Left lobe of liver (tissue), 2 donors: ENCODE measurements at places on chromosomes 4 and X. TPM values are rescaled to one million over a fixed set of nuclear protein-coding genes. Genes with fewer than 3 reads are reported as not detected.

GRCh38 chrX:98067611-98068010 is 1183.9 kb downstream of the RPA4 start:
- no peak for DNase-seq

DNA sequence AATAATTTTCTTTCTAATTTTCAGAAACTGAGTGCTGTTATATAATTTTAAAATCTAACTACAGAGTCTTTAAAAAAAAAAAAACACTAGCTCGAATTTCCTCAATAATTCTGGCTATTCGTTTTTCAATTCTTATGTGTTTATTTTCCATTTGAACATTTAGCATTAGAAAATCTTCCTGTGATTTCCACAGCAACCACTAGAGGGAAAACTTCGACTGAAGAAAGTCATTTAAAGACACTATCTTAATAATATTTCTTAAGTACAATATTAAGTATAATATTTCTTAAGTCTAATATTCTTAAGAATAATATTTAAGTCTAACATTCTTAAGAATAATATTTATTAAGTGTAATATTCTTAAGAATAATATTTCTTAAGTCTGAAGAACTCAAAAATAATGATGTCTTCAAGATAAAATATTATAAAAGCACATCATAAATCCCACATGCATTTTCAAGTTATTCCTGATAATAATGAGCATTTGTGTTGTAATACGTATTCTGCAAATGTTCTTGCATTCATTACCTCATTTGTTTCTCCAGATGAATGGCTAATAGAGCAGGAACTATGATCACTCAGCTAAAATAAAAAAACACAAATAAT is 118.4 kb upstream of the WDR17 start:
- DNase-seq, result no peak

DNA sequence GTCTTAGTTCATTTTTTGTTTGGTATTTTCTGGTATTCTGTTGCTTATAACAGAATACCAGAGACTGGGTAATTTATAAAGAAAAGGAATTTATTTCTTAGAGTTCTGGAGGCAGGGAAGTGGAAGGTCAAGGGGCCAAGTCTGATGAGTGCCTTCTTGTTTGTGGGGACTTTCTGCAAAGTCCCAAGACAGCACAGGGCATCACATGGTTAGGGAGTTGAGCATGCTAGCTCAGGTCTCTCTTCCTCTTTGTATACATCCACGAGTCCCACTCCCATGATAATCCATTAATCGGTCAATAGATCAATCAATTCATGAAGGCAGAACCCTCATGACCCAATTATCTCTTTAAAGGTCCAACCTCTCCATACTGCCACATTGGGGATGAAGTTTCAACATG is 31.1 kb downstream of the IL13RA1 start:
- DNase-seq, result no peak

DNA sequence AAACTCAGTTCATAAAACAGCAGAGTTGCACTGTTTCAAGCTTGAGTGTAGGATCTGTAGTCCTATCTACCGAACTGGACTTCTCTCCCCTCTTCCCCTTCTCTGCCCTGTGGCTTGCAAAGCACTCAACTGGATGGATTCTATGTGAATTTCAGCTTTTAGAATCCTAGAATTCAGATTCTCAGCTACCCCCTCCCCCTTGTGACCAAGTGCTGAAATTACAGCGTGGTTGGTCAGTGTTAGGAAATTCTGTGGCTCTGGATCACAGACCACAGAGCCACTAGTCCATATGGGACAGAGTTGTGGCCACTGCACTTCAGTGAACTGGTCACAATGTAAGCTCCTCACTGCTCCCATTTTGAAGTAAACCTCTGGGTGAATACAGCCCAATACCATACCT is 64.6 kb upstream of the TRPC5 start:
- DNase-seq, result no peak

The SATL1 gene
- total RNA-seq, result not detected

DNA sequence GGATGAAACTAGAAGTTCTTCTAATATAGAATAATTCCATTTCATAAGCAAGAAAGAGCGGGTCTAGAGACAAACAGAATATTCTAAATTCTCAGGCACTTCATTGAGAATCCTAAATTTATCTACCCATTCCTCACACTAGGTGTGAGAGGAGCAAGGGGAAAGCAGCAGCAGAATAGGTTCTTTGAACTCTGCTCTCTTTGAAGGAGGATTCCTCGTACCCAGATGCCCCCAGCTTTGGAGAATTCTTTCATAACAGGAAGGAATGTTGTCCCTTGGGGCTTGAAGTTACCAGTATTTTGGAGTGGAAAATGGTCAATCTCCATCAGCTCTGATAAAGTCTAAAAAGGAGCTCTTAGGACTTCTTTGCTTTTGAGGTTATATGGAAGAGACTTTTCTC is 59.7 kb upstream of the RASGEF1B start:
- DNase-seq, result no peak

DNA sequence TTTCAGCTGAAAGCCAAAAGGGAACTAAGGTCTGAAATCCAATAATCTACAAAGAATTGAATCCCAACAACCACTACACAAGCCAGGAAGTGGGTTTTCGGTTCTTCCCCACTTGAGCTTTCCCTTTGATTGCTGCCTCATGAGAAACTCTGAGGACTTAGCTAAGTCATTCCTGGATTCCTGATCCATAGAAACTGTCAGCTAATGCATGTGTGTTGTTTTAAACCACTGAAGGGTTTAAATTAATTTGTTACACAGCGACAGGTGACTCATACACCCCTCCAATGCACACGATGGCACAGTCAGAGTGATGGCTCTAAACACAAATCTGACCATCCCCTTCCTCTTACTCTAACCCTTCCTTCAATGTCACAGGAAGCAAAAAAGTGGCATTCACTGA is 282.9 kb downstream of the RAB28 start:
- DNase-seq, result no peak

The MCF2 gene
- 0.20 TPM for total RNA-seq

DNA sequence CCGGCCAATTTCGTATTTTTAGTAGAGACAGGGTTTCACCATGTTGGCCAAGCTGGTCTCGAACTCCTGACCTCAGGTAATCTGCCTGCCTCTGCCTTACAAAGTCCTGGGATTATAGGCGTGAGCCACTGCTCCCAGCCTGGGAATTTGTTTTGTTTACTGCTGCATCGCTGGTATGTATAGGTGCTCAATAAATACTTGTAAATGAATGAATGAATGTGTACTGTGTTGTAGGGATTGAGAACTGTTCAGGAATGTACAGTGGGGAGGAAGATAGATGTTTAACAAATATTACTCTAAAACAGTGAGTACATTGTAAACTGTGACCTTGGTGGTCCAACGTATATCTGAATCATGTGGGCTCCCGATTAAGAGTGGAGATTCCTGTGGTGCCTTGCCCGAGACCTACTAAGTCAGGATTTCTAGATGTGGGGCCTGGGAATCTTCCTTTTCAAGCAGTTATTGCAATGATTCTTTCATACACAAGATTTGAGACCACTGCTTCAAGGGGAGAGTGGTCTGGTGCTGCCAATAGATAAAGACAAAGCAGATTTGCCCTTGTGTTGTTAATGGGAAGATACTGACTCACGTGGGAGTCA is 41.0 kb downstream of the WWC2 start:
- no peak for DNase-seq

- DNase-seq, result no peak
Measured at GRCh38 chrX:45322382-45322781, 121.7 kb upstream of the DIPK2B start.

DNA sequence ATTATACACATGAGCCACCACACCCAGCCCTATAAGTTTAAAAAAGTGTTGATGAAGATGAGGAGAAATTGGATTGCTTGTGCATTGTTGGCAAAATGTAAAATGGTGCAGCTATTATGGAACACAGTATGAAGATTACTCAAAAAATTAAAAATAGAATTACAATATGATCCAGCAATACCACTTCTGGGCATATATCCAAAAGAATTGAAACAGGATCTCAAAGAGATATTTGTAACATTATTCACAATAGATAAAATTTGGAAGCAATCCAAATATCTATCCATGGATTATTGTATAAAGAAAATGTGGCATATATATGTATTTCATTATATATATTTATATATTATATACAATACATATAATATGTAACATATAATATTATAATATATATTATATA is 515.6 kb upstream of the GNPDA2 start:
- DNase-seq, result no peak

- no peak for DNase-seq
Measured at GRCh38 chr4:3335385-3335784, 42.6 kb downstream of the RGS12 start.

The GAGE12E gene
- not detected for total RNA-seq

DNA sequence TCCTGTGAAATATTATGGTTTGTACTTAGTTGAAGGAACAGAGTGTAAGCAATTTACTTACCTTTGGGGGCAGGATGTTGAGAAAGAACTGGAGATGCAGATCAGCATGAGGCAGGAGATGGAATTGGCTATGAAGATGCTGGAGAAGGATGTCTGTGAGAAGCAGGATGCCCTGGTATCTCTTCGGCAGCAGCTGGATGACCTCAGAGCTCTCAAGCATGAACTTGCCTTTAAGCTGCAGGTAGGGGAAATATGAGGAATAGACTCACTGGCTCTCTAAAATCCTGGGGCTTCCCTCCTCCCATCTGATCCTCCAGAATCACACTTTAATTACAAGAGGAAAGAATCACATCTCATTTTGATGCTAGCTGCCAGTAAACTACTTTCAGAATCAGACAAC is 51.0 kb downstream of the GRSF1 start:
- DNase-seq, result no peak

DNA sequence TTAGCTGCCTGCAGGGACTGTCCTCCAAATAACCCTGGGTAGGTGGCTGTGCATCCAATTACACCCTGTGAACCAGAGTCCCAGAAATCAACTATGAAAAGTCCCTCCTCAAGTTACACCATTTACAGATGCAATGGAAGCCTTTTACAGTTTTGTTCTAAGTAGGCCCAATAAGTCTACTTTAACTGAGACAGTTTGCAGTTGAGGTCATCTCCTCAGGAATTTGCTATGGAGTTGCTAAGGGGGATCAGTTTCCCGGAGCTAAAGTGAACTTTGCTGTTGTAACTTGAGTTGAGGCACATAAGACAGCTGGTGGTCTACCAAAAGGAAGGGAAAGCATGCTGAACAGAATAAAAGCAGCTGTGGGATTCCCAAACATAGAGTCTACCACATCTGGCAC is 121.6 kb upstream of the STK26 start:
- DNase-seq, result no peak

GRCh38 chr4:39255266-39255665 is 72.9 kb downstream of the WDR19 start:
- no peak for DNase-seq

DNA sequence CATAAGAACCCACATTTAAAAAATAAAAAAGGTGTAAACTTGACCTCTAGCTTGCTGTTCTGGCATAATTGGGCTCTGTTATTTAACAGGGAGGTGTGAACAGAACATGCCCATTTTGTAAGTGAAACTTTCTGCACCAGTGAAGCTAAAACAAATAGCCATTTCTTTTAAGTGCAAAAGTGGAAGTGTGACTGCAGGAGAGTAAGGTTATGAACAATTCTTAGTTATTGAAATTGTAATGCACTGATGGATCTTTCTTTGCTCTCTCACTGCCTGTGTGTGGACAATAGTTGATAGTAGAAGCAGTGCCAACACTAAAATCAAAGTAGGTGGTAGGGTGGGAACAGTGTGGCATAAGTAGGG is 12.6 kb downstream of the P2RY10 start:
- DNase-seq, result no peak

- DNase-seq, result no peak
Measured at GRCh38 chrX:107199491-107199890, 6.7 kb downstream of the NUP62CL start.

The CCDC160 gene
- total RNA-seq, result not detected
